ENCODE measurements at places on chromosomes 5 and 9. TPM values are rescaled to one million over a fixed set of nuclear protein-coding genes. Genes with fewer than 3 reads are reported as not detected.

The C1QTNF2 gene
- total RNA-seq = 1.6 TPM

The LCNL1 gene
- total RNA-seq = 1.9 TPM

The F2RL1 gene
- total RNA-seq = 5.9 TPM

The PCDHB14 gene
- 2.1 TPM for total RNA-seq

The LCN1 gene
- total RNA-seq = not detected

The FBXL7 gene
- total RNA-seq = 8.0 TPM

DNA sequence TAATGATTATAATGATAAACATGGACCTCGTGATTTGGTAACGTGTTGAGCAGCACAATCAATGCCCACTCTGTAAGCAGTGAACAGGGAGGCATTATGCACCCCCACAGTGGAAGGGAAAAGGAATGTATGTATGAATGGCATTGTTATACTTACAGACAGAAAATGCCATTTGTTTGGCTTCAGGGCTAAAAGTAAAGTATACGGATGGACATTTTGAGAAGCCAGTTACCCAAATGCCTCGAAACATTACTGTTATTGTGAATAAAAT, 260.2 kb upstream of the PPP1R2B start:
- no peak for DNase-seq

GRCh38 chr5:139188558-139189270, 9.5 kb downstream of the SIL1 start:
- DNase-seq = no peak

DNA sequence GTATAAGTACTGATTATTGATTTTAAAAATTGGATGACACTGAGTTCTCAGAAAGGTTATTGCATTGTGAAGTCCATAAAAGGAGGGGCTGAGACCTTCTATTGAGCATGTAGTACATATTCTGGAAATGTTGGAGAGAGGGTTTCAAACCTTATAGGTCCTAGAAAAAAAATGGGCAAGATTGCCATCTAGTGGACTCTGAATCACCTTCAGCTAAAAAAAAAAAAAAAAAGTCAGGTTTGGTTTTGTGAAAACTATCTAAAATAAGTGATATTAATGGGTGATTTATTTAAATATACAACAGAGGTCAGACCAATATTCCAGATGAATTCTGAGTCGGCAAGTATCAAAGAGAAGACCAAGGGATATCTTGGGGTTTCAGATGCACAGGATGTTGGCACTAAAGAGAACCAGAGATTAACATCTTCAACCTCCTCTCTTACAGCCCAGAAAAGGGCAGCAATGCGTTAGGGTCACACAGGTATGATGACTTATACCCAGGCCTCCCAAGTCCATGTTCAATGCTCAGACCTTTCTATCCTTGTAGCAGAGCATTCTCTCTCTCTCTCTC, 109.8 kb upstream of the NMUR2 start:
- no peak for DNase-seq

DNA sequence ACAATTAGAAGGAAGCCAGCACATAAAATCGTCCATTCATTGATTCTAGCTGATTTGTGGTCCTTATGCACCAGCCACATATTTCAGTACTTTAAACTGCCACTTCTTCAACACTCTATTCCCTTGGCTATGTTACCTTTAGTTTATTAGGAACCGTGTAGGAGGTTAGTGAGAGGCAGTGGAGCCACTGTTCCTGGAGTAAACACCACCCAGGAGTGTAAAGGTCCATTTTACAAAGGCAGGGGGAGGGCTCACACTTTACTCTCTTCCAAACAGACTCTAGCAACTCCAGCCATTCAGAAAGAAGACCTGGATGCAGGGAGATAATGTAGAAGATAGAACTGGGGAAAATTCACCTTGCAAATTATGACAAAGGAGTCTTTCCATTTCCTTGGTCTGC, 170.2 kb upstream of the RPS23 start:
- no peak for DNase-seq

- no peak for DNase-seq
These were observed 143.6 kb upstream of the CCNG1 start for GRCh38 chr5:163293836-163294235.

DNA sequence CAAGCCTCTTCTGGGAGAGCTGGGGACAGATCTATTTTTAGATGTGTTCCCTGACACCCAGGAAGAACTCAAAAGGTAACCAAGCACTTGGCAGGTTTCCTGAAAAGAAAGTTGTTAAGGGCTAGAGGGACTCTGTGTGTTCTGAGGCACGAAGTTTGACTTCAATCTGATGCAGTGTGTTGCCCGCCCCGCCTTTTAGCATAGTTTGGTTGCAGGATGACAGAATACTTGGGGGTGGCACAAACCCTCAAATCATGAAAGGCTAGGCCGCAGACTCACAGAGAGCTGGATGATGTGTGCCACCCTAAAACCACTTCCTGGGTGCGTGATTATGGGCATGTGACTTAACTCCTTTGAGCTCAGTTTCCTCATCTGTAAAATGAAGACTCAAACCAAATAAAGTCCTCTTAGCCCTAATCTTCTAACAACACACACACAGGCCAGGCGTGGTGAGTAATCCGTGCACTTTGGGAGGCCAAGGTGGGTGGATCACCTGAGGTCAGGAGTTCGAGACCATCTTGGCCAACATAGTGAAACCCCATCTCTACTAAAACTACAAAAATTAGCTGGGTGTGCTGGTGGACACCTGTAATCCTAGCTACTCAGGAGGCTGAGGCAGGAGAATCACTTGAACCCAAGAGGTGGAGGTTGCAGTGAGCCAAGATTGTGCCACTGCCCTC, 12.8 kb upstream of the NDFIP1 start:
- no peak for DNase-seq

GRCh38 chr9:101117161-101117560, 88.6 kb downstream of the PLPPR1 start:
- no peak for DNase-seq

DNA sequence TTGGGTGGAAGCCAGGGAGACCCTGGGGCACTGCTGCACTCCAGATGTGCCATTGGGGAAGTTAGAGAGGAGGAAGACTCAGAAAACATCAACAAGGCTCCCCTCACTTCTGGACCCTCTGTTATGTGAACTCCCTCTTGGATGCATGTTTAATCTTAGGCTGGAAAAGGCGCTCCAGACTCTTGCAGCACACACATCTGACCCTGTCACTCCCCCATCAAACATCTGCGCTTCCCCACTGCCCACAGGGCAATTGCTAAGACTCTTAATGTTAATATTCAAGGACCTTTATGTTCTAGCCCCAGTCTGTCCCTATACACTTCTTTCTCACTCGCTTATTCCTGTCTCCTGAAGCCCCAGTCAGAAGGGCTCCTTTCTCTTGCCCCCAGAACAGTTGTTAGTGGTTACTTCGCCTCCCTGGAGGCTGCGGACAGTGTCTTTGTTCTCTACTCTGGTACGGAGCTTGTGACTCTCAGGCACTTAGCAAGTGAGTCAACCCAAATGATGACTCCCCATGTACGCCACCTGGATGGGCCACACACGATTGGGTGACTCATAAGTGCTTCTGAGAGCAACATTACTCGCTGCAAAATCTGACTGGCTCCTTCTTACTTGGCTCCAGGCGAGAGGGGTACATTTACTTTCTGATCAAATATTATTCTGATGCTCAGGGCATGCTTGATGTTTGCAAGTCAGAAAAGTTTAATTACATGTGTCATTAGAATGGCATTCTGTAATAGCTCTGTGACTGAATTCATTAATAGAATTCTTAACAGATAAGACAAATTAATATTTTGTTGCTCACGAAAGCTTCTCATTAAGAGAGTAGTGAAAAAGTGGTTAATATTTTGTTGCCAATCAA, 193.6 kb downstream of the HSPA4 start:
- DNase-seq = peak; percentile 21

DNA sequence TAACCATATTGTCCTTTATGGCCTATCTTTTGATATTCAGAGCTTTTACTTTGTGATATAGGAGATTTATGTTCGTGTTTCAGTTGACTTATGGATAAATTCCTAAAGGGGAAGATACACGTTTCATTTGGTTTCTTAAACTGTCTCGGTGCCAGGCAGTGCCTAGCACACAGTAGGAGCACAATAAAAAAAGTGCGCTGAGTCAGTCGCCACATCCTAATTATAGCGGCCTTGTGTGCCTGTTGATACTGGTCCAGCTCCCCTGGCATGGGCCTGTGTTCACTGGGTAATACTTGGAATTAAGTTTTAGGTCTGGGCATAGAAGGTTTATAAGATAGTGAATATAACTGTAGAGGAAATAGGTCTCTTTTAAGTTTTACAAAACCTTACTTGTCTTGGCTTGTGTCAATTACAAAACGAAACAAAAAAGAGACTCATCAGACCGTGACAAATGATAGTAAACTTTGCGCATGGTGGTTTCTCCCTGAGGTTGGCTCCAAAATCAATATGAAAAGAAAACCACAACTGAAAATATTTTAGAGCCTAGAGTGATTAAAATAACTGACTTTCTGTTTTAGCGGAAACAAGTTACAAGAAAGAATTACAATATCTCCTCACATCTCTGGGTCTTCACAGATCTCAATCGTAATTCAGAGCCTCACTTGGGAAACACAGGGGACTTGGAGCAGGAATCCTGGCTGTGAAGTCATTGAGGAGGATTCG, 84.8 kb downstream of the MVB12B start:
- no peak for DNase-seq

DNA sequence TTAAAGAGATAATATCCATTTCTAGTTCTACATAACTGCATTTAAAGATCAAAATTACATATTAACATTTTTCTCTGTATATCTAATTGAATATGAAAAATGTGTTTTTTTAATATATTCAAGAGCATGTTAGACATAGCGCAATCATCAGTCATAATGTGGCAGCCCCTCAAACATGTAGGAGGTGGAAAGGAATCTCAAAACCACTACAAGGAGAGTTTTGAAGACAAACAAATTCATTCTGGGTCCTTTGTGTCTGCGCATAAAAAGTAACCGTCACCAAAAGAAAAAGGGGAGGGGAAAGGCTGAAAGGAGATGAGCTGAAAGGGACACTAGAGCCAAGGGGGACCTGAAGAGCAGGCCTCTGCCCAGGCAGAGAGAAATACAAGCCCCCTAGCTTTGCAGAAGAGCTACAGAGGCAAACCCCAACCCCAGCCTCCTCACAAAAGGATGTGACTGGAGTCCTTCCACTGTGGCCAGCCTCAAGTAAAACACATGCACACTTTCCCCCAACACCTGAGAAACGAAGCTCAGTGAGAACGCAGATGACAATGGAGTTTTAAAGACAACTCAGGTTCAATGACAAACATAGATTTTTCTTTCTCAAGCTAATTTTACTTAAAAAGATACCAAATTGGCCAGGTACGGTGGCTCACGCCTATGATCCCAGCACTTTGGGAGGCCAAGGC, 62.0 kb downstream of the MAPKAP1 start:
- DNase-seq = no peak

DNA sequence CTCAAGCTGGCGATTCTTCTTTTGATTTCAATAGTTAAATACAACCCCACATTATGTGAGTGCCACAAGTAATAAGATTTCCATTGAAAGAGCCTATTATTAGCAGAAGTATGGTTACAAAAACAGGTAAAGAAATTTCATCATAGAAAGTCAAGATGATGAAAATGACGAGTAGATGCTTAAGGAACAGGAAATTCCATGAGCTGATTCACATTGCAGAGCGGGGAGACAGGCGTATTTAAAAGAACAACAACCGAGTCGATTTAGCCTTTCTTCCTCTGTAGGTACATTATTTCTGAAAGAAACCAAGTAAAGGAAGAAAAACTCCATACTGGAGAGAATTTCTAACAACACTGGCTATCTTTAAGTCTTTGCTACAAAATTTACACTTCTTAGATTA, 310.4 kb downstream of the SLF1 start:
- DNase-seq = no peak

- DNase-seq = no peak
These were observed 9.9 kb upstream of the NR4A3 start for GRCh38 chr9:99811598-99812383.

DNA sequence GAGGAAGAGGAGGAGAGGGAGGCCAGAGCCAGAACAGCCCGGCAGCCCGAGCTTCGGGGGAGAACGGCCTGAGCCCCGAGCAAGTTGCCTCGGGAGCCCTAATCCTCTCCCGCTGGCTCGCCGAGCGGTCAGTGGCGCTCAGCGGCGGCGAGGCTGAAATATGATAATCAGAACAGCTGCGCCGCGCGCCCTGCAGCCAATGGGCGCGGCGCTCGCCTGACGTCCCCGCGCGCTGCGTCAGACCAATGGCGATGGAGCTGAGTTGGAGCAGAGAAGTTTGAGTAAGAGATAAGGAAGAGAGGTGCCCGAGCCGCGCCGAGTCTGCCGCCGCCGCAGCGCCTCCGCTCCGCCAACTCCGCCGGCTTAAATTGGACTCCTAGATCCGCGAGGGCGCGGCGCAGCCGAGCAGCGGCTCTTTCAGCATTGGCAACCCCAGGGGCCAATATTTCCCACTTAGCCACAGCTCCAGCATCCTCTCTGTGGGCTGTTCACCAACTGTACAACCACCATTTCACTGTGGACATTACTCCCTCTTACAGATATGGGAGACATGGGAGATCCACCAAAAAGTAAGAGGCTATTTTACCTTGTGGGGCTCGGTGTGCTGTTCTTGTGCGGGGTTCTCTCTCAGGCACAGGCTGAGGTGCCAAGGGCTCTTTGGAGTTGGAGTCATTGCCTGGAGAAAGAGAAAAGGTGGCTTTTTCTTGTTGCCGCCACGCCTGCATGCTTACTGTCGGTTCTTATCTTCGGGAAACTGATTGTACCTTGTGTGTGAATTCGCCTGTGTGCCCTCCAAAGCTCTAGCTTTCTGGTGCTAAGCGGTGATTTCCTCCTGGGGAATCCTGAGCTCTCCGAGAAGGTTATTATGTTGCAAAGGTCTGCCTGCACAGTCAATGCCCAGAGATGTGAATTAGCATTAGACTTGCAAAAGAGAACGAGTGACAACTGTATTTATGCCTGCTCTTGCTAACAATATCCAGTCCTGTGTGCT, at the start of gene ISL1:
Gene ISL1 (plus strand): TSS at position 318 of the 991 bp plus-strand sequence. CDS start 224 bp downstream, at position 542.
- DNase-seq = peak; percentile 56

DNA sequence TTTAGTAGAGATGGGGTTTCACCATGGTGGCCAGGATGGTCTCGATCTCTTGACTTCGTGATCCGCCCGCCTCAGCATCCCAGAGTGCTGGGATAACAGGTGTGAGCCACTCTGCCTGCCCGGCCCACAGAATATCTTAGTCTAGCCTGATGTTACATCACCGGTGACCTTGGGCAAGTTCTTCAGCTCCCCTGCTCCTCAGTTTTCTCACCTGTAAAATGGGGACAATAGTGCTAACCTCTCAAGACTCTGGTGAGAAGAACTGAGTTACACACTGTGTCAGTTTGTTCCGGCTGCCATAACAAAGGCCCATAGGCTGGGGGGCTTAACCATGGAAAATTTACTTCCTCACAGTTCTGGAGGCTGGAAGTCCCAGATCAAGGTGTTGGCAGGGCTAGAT, 12.5 kb upstream of the HABP4 start:
- no peak for DNase-seq

GRCh38 chr5:59038798-59039295, 456.0 kb downstream of the RAB3C start:
- no peak for DNase-seq

DNA sequence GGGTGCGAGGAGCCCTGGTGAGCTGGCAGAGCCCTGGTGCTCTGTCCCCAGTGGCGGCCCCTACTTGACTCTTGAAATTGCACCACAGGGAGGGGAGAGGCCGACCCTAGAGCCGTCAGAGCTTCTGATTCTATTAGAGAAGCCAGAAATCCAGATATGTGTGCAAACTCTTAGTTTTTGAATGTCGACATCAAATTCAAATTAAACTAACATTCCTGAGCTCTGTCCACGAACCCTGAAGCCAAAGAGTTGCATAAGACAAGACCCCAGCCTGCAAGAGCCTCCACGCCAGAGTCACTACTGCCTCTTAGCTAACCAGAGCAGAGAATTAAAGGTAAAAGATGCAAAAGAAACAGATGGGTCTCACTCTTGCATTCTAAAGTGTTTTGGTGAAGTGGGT, 29.8 kb upstream of the MSX2 start:
- no peak for DNase-seq

GRCh38 chr5:110288766-110289511, 437.5 kb downstream of the TMEM232 start:
- no peak for DNase-seq

Data from lower lobe of right lung (tissue), 2 donors.